Trophoblast cell (in vitro differentiated cells and primary cell): ENCODE measurements at places on chromosomes 12 and 14.

DNA sequence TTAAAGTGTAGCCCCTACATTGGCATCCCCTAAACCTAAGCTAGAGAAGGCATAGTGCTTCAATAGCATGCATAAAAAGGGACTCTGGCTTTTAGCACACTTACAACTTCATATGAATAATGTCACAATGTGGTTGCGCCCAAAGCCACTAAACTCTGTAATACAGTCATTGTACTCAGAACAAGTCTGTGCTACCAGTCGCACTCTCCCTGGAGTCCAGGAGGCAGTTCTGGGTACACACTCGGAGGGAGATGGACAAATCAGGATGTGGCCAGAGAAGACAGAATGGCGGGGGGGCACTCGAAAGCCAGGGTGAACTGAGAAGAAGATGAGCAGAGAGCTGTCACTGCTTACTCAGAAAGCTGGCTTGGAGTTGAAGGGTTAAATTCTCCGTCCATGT lies 10.6 kb downstream of the SAMD4A start:
- DNase-seq = no peak

GRCh38 chr12:49519574-49519936 lies 19.3 kb upstream of the KCNH3 start:
- DNase-seq = no peak

- no peak for DNase-seq
These were observed 90.2 kb downstream of the CALM1 start for GRCh38 chr14:90487031-90487430.

- DNase-seq = no peak
These were observed 268.7 kb upstream of the SEL1L start for GRCh38 chr14:81802341-81802740.

DNA sequence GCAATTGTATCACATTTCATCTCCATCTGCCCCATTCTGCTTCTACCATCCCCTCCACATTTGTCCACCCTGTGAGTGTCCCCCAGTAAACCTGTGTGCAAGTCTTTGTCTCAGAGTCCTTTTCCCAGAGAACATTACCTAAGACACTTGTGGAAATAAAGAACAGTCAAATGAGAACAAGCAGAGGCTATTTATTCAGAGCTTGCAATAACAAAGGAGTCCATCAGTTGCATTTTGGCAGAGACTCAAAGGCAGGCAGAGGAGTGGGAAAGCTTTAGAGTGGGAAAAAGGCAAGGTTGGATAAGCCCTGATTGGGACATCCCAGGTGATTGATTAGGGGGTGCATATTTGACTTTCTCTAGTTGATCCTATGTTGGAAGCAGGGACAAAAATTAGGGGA lies 18.2 kb upstream of the PPFIBP1 start:
- no peak for DNase-seq

DNA sequence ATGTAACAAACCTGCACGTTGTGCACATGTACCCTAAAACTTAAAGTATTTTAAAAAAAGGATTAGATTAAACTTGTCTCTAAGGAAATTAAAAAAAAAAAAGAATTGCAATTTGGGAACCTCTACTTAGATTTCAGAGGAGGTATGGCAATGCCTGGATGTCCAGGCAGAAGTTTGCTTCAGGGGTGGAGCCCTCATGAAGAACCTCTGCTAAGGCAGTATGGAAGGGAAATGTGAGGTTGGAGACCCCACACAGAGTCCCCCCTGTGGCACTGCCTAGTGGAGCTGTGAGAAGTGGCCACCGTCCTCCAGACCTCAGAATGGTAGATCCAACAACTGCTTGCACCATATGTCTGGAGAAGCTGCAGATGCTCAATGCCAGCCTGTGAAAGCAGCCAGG lies 279.6 kb upstream of the CCDC196 start:
- DNase-seq = no peak

GRCh38 chr14:75430116-75430515 lies 2.3 kb downstream of the JDP2 start:
- no peak for DNase-seq

GRCh38 chr14:61608245-61609165 lies 86.8 kb upstream of the HIF1A start:
- DNase-seq = no peak

- no peak for DNase-seq
These were observed 59.1 kb downstream of the TBC1D30 start for GRCh38 chr12:64883264-64884163.

GRCh38 chr14:36317650-36318049 lies 2.8 kb downstream of the MBIP start:
- DNase-seq = no peak

DNA sequence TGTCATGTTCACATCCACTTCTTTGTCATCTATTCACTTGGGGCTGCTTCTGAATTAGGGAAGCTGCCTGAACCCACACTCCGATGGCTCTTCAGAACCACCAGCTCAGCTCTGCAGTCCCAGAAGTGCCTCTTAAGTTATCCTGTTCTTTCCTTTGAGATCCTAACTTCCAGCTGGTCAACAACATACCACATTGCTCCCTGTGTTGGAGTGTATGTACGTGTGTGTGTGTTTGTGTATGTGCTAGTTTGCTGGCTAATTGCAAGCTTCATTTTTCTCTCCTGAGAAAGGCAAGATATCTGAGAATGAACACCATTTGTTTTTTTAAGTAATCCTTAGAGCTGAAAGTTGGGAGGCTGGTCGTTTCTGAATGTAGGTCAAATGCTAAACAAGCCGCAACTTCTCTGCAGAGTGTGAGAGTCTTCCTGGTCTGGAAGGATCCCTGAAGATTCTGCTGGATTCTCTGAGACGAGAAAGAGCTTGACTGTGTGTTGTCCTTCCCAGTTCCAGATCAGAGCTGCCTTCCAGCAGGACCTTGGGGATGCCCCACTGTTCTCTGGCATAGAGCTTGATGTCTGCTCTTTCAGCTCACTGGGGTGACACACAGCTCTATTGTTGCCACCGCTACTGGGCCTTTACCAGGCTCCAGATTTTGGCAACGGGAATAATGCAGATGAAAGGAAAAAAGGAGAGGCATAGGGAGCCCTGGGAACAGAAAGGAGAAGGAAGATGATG lies 839 bp downstream of the GSG1 start:
- peak; percentile 41 for DNase-seq

GRCh38 chr12:19066475-19067001 lies 63.0 kb upstream of the PLEKHA5 start:
- no peak for DNase-seq

GRCh38 chr12:41108032-41108431 lies 80.1 kb upstream of the PDZRN4 start:
- DNase-seq = no peak

DNA sequence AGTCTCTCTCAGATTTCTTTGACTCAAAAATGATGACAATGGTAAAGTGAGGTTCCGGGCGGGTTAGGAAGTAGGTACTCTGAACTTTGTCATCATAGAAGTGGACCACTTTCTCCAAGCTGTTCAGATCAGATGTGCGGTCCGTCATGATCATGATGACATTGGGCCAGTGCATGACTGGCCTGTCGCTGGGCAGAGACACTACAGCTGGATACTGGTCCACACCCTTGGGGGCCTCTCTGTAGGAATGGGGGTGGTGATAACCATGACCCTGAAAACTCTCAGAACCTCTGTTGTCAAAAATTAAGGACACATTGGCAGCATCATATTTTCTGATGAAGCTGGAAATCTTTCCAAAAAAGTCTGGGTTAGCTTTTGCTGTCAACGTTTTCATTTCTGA lies 28.2 kb downstream of the KICS2 start:
- no peak for DNase-seq

GRCh38 chr12:104399740-104400612 lies 56.8 kb upstream of the CHST11 start:
- no peak for DNase-seq
